Stimulated activated CD8-positive, alpha-beta memory T cell treated with anti-CD3 and anti-CD28 coated beads, Interleukin-4, amount 100 ng/mL, for 1 hour (primary cell): ENCODE measurements at places on chromosomes 2 and 18.

DNA sequence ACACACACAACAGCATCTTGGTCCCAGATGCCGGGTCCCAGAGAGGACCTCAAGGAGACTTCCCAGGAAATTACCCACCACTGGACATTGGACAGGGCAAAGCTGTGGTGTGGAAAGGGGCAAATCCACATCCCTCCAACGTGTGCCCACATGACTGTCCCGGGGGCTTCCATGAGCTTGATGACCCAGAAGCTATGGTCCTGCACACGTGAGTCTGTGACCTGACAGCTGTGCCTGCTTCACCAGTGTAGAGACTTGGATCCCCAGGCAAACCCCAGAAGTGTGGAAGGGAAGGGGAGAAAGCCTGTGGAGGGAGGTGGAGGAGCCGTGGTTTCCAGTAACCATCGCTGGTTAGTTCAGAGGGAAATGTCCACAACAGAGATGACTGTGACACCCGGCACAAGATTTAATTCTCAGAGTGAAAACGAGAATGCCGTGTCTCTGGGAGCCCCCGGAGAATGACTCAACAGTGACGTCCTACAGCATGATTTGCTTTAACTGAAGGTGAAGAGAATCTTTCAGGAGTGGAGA lies 19.1 kb upstream of the GPR55 start:
- no peak for DNase-seq

- no peak for DNase-seq
Observed at GRCh38 chr18:46343931-46344372, 239.8 kb downstream of the HAUS1 start.

- DNase-seq, result no peak
Observed at GRCh38 chr18:48736321-48737260, 197.8 kb downstream of the CTIF start.

DNA sequence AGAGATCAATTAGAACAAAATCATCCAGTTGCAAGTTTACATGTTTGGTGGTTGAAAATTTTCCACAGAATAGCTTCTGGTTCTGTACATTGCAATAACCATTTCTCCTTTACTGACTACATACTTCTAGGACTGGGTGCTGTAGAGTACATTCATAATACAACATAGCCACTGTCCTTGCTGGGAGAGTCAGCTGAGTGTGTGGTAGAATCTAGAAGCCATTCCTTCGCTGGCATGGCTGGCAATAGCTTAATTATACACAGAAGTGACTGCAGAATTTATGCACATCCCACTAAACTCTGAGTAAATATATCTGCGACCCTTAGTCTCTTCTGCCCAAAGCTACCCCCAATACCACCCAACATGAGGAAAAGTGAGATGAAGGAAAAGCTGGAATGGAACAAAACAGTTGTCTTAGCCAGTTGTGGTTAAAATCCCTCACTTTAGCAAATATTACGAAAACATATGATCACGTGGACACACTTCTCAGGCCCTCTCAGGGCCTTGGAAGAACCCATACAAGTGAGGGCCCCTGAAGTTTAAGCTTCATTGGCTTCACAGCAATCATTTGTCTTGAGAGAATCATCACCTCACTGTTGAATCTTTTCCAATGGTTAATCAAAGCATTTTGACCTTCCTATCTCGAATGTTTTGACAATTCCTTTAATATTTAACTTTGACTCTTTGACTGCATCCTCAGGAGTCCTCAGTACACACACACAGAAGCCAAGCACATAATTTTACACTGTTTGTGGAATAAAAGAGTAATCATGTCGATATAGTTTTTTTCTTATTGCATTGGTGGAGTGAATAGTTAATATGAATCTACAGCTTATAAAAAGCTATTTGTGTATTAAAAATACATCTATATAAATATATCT lies 225.1 kb downstream of the ZNF385B start:
- no peak for DNase-seq

DNA sequence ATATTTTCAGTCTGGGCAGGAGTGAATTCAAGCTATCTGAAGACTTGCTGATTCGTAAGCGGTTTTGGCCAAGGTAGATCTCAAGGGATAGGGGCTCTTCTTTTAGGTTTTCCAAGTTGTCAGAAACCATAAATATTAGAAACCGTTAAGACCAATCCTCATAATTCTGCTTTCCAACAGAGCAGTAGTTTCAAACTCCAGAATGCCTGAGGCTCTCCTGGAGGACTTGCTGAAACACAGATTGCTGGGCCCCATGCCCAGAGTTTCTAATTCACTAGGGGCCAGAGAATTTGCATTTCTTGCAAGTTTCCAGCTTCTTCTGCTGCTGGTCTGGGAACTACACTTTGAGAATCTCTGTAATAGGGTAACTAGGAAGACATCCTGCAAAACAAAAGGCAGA lies 1855.7 kb upstream of the CELF4 start:
- no peak for DNase-seq

- no peak for DNase-seq
Observed at GRCh38 chr18:49757513-49758262, 55.6 kb downstream of the ACAA2 start.

DNA sequence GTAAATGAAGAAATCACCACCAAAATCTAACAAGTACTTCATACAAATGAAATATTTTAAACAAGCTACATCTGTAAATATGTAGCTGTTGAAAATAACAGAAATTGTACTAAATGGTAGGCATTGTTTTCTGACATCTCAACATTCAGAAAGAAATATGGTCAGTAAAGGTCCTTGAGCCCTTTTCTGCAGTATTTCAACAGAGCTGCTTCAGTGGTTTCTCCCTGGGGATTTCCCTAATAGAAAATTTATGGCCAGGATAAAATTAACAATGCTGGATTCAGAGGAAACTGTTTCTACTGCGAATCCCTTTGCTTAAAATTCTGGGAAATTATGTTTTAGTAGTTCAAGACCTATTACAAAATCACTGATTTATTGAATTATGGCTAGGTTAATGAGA lies 256.6 kb downstream of the PIEZO2 start:
- DNase-seq, result no peak

- no peak for DNase-seq
Observed at GRCh38 chr2:211724933-211725332, 813.7 kb downstream of the ERBB4 start.

- no peak for DNase-seq
Observed at GRCh38 chr2:14530506-14530905, 102.0 kb upstream of the LRATD1 start.

DNA sequence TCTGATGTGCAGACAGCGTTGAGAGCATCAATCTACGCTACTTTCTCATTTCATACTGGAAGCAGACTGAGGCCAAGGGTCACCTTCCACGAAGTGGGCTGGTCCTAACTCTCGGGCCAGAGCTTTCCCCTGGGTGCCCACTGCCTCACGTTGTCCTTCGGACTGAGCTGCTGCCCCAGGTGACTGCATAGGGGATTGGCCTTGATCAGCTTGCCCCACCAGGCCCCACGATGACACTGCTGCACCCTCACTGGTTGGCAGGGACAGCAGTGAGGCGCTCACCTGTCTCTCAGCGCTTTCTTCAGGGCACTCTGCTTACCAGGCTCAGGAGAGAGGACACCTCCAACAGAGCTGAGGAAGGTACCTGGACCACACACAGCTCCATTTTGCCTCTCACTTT lies 47.3 kb downstream of the CABLES1 start:
- DNase-seq, result no peak

DNA sequence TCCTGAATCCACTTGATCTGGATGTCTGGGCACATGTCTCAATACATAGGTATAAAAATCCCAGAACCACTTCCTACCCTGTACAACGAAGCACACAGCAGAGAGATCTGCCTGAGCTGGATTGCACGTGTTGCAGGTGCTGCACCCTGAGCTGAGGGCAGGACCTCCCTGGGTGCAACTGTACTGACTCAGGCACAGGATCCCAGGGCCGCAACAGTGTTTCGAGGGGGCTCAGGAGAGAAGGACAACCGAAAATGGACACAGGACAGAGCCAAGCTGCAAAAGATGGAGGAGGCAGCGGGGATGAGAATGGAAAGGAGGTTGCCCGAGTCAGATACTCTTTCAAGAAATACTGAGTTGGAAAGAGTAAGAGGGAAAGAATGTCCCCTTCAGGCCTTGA lies 354.1 kb downstream of the EIPR1 start:
- DNase-seq, result no peak

DNA sequence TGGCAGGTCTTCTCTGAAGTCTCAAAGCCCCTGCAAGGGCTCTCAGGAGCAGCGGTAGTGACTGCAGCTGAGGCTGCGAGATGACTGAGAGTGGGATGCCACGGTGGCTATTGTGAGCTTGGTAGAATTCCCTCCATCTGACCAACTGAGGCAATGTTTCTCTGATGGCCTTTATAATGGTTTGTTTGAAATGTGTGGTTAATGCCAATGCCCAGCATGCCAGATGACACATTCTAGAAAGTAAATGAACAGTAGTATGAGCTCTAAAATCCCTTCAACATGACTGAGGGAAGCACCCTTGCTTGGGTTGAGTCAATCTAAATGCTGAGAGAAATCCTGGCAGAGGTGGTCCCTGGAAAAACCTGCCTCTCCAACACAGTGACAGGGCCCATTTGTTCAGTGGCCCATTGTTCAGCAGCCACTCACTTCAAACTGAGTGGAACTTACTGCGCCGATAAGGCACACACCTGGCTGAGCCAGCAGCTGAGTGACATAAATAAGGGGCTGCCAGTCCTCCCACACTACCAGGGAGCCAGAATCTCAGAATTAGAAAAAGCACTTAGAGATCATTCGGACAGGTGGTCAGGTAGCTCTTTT lies 31.7 kb downstream of the SULT1C2 start:
- no peak for DNase-seq

GRCh38 chr2:60413814-60414168 lies 139.7 kb downstream of the BCL11A start:
- no peak for DNase-seq

GRCh38 chr18:34709750-34710441 lies at the start of gene DTNA:
Gene DTNA, plus strand, starts transcription at chr18:34710298. Its CDS starts 45,679 bp downstream, at chr18:34755977.
- no peak for DNase-seq

DNA sequence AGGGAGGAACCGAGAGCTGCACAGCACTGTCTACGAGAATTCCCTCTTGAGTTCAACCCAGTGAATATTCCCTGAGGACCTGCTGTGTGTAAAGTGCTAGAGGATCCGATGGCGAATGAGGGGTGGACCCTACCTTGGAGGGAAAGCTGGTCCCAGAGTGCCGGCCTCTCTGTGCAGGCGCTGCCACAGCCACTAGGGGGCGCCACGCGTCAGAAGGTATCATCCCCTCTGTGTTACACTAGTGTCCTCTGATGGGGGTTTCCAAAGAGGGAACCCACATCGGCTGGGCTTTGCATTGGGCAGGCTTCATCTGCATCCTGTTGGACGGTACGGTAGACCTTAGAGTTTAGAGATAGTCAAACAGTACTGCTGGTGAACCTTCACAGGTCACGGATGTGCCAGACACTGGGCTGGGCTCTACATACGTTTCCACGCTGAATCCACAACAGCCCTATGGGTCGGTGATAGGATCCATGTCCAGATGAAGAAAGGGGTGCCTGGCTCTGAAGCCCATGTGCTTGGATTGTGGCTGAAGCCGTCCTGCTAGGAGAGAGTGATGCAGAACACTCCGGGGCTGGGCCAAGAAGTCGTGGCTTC lies 39.0 kb downstream of the COA5 start:
- DNase-seq, result peak; percentile 47

DNA sequence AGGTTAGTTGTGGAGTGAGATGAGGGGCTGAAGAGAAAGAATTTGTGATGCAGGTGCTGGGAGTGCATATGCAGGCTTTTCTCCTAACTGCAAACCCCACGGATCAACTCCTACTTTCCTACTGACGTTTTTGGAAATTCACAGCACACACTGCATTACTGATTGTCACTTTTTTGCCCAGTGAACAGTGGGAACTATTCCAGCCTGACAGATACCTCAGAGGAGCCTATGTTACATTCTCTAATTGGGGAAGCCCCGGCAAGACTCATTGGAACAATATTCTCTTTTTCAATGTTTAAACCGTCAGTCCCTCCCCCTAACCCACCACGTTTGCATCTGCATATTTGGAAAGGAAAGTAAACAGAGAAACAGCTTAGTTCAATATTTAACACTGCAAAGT lies 126.2 kb downstream of the DPP4 start:
- no peak for DNase-seq

- DNase-seq, result no peak
Observed at GRCh38 chr2:120534457-120534856, 188.5 kb downstream of the INHBB start.

DNA sequence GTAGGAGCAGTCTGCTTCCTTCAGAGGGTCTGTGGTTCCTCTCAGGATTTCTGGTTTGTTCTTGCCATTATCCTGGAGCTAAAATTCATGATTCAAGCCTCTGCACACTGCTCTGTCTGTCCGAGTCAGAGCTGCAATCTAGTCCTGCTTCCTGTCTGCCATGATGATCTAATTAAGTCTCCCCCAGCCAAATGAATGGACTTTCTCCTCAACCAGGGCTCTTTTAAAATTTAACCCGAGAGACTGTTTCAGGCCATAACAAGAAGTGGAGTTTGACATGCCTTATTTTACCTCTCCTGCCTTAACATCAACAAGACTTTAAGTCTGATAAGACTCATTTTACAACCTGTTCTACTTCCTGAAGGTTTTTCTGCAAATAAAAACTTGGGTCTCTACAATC lies 1009.6 kb upstream of the DDX18 start:
- DNase-seq, result no peak

DNA sequence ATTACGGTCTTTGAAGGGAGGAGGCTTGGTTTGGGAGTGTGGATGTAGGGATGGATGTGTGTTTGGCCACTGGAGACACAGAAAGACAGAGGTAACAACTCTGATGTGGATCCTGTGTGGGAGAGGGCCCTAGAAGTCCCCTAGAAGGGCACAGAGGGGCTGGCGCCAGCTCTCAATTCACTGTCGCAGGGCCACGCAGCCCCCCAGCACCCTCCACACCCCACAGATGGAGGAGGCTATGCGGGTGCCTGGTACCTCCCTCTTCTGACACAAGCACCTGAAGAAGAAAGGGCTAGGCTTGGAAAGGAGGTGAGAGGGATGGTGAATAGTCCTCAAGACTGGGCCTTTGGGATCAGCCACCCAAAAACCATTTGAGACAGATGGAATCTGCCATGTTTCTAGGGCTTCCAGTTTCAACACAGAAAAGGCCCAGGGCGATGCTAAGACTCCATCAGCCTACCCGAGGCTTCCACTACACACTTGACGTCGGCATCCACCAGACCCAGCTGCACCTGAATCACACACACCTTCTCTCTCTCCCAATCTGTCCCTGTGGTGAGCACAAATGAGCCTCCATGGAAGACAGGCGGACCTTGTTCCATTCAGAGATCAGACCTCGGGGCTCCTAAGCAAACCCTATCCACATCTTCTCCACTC lies 413.5 kb upstream of the HS6ST1 start:
- DNase-seq, result no peak

- no peak for DNase-seq
Observed at GRCh38 chr2:241496904-241497877, 11.2 kb downstream of the STK25 start.

- DNase-seq, result no peak
Observed at GRCh38 chr18:44724105-44724778, 43.6 kb downstream of the SETBP1 start.

- no peak for DNase-seq
Observed at GRCh38 chr2:207828361-207829057, 58.8 kb upstream of the FZD5 start.

DNA sequence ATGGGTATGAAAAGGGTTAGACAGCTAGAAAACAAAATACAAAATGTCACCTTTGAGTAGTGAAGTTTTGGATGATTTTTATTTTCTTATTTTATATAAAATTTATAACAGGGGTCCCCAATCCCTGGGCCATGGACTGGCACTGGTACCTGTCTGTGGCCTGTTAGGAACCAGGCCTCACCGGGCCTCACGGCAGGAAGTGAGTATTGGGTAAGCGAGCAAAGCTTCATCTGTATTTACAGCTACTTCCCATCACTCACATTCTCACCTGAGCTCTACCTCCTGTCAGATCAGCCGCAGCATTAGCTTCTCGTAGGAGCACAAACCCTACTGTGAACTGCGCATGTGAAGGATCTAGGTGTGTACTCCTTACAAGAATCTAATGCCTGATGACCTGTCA lies 202.8 kb upstream of the TWIST2 start:
- no peak for DNase-seq
